ENCODE measurements at places on chromosomes 4 and X.

DNA sequence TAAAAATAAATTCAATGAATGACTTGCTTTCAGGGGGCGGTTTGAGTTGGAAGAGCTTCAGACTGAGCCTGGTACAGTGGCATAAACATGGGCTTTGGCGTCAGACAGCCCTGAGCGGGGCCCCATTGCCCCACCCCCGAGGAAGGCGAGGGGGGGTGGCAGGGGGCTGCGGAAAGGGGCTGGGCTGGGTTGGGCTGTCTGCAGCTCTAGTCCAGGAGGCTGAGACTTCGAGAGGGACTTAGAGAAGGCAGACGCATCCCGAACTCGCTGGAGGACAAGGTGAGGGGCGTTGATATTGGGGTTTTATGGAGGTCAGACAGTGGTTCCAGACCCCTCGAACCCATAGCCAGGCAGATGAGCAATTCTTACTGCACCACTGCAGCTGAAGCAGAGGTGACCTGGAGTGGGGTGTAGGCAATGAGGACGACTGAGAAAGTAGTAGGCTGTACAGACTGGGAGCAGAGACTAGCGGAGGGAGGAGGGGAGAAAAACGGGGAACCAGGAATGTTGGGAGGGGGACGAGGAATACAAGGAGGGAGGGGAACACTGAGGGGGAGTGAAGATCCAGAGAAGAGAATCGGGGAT, at the start of gene MAGED2:
MAGED2 (plus strand) TSS at position 222 of the 585 bp plus-strand sequence. CDS start 1,587 bp downstream, outside the sequence.
- DNase-seq, result no peak

- DNase-seq, result no peak
These were observed 111.1 kb upstream of the ACSL4 start for GRCh38 chrX:109843963-109844751.

DNA sequence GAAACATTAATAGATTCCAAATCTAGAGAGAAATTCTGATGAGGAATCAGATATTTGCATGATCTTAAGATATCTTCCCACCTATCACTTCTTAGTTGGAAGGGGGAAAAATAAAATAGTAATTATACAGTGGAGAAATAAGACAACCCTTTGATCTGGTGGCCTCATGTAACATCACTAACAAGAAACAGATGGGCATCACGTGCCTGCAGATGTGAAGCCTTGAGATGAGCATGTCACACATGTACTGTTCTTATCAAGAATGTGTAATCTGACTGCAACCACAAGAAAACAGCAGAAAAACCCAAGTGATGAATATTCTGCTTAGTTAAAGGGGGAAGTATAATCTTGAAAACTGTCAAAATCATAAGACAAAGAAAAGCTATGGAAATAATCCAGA, 31.4 kb upstream of the NKX6-1 start:
- no peak for DNase-seq

GRCh38 chr4:166658585-166658984, 575.7 kb downstream of the SPOCK3 start:
- no peak for DNase-seq

DNA sequence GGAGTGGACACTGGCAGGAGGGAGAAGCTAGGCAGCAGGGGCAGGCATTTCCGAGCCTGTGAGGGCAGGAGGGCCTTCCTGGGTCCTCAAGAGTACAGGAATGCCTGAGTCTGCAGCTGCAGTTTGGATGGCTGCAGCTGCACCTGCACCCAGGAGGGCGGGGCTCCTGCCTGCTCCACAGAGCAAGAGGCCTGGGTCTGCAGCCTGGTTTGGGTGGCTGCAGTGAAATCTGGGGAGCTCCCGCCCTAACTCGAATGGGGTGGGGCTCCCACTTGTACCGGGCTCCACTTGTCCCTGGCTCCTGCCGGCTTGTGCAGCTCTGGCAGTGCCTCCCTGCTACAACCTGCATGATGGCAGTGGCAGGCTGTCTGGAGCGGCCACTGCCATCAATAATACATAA, 436.0 kb downstream of the ARHGAP24 start:
- DNase-seq, result no peak

DNA sequence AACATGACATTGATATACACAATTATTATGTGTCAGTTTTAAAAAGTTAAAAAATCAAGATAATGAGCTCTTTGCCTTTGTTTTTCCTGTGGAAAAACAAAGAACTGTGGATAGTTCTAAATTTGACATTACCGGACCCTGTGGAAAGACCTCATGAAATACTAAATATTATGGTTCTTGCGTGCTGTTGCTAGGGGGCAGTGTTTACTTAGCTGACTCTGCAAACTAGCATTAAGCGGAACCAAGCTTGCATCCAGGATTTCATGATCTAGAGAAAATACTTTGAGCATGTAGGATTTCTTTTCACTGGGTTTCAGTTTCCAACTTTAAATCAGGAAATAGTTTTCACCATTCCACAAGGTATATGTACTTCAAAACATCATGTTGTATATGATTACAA, 33.6 kb downstream of the CLCN4 start:
- DNase-seq, result peak; percentile 19

DNA sequence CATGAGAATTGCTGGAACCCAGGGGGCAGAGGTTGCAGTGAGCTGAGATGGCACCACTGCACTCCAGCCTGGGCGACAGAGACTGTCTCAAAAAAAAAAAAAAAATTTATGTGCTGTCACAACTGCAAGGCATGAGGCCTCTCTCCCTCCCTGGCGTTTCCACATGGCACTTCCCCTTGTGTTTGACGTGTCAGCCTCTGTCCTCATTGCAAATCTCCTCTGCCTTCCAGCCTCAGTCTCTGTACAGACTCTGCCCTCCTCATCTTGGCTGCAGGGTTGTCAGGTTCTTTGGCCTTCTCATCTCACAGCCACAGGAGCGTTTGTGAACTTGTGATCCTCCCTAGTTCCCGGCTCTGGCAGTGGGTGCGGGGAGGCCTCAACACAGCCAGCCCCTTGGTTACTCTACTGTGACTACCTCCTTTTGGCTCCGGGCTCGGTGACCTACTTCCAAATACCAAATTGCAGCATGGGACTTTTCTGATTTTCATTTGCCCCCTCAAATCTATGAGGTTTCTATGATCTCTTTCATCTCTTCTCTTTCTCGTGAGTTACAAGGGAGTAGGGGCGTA, 250.0 kb downstream of the CBR4 start:
- no peak for DNase-seq

GRCh38 chr4:79466621-79467020, 58.6 kb upstream of the GK2 start:
- no peak for DNase-seq

DNA sequence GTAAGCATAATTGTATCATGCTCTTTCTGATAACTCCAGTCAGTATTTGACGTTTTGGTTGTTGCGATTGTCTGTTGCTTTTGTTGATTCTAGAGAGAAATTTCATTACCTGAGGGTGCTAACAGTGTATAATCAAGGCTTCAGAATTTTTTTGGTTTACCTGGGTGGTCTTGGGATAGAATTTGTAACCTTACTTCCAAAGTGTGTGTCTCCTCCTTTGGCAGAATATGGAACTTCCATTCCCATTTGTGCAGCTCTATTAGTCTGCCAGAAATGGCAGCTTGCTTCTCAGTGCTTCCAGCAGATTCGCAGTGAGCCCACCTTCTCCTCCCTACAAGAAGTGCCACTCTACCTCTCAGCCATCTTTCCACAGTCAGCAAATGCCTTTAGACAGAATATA, 5.3 kb downstream of the COPS4 start:
- DNase-seq, result no peak

- peak; percentile 82 for DNase-seq
These were observed 345.5 kb downstream of the ANK2 start for GRCh38 chr4:113394730-113395530.

GRCh38 chr4:8777320-8778196, 94.1 kb downstream of the HMX1 start:
- no peak for DNase-seq

DNA sequence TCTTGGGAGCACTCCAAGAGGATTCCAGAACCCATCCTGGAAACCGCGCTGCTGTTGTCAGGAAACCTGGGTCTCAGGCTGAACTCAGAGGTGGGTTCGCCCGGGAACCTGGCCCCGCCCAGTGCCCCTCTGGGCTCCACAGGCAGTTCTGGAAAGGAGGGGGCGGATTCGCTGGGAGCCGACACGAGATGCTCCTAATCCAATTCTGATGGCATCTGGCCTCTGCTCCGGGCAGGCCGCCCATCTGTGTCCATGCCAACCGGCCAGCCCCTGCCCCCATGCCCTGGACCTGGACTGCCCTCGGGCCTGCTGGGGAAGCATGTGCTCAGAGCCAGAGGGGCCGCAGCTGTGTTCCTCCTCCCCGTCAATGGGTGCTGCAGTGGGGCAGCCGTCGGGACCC, 21.0 kb downstream of the ATP2B3 start:
- DNase-seq, result no peak

DNA sequence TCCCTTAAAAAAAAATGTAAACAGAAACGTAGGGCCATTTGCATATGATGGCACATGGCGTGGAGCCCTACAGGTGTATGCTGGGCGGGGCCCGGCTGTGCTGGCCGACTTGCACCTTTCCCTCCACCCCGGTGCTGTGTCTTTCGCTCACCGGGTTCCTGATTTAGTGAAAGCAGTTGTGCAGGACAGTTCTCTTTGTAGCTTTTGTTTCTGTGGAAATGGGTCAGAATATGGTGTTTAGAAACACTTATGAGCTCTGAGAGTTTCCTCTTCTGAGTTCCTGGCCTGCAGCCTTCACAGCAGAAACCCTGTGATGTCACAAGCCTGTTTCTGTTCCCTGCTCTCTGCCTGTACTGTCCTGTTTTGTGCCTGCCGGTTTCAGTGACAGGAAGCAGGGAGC, 22.5 kb upstream of the MSANTD1 start:
- no peak for DNase-seq

- DNase-seq, result no peak
These were observed 43.4 kb downstream of the NUDT6 start for GRCh38 chr4:122879001-122879400.

DNA sequence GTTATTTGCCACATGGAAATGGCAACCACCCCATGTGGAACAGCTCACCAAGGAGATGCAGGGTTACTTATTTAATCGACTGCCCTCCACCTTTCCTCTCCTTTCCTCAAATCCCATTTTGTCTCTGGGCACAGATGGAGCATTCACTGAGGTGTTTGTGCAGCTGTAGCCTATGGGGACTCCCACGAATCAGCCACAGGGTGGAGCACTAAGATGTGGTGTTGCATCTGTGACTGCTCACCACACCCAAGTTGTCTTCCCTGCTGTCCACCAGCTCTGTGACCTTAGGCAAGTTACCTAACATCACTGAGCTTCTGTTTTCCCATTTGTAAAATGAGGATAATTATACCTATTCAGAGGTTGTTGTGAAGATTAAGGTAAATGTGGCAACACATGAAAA, 252.4 kb upstream of the CPEB2 start:
- DNase-seq, result peak; percentile 29

DNA sequence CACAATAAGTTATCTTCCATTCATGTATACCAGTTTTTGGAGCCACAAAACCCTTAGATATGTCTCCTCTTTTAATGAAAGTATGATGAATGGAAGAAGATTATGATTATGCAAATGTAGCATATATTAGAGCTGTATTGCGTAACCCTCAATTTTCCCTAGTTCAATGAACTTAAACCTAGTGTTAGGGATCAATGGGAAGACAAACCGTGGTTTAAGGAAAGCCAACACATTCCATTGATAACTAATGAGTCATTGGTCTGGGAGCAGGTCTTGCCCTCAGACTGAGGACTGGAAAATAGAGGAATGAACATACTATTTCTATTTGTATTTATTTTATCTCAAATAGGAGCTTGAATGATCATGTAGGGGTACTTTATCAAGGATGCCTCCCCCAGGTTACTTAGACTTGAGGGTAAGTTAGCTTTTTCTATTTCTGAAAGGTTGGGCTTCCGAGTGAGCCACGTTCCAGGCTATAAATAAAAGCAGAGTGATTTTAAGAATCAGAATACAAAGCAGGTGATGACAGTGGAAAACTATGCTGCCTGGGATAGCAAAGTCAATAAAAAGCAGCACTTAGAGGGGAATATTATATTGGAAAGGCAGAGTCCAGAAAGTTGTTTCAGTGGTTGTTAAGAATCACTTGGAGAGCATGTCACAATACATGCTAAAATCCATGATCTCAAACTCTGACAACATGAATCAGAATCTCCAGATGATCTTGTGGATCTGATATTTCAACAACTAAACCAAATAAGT, 356.0 kb downstream of the ADAM29 start:
- peak; percentile 5 for DNase-seq

DNA sequence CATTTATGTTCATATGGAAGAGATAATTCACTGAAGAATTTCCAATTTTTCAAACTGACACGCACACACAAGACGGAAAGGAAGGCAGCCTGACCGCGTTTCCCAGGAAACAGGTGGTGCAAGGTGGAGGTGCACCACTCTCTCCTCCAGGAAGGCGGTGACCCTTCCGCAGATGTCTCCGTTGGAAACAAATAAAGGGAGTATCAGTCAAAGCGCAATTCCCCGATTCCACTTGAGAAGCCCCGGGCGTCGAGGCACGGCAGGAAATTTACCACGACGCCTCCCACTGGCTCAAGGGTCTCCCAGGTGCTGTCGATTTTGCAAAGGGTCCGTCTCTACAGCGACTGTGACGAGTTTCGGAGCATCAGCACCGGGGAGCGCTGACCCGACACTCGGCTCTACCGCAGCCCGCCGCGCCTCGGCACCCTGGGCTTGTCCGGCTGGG, 770 bp upstream of the TIGD2 start:
- no peak for DNase-seq

- no peak for DNase-seq
These were observed 46.9 kb upstream of the ATP8A1 start for GRCh38 chr4:42703813-42704212.

DNA sequence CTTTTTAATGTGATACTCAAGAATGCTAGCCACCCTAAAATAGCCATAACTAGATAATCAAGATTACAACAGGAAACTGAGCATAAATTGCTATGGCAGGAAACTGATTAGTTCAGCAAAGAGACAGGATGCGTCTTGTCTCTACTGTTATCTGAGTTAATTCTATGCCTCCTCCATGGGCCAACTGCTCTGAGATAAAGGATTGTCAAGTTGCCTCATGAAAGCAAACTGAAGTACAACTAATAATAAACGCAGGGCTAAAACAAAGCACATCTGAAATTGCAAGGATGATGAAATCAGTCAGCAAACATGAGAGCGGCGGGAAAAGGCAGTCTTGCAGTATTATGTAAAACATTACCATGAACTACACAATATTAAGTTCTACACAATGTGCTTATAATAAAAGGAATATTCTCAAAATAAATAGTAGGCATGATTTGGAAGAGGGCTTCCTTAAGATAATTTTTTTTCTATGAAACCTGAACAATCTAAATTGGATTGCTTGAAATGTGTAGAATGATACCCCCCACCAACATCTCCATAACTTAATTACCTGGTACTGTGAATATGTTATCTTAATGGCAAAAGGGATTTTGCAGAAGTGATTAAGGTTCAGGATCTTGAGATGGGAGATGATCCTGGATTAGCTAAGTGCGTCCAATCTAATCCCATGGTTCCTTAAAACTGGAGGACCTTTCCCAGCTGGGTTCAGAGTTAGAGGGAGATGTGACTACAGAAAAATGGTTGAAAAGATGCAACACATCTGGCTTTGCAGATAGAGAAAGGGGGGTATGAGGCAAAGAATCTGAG, 65.9 kb downstream of the ANTXR2 start:
- DNase-seq, result no peak

- no peak for DNase-seq
These were observed 68.2 kb upstream of the MAML3 start for GRCh38 chr4:140222171-140222570.

All from HS-27A (cell line).